Activated CD4-positive, alpha-beta memory T cell treated with anti-CD3 and anti-CD28 coated beads for 36 hours (primary cell): ENCODE measurements at places on chromosomes 1 and 21.

DNA sequence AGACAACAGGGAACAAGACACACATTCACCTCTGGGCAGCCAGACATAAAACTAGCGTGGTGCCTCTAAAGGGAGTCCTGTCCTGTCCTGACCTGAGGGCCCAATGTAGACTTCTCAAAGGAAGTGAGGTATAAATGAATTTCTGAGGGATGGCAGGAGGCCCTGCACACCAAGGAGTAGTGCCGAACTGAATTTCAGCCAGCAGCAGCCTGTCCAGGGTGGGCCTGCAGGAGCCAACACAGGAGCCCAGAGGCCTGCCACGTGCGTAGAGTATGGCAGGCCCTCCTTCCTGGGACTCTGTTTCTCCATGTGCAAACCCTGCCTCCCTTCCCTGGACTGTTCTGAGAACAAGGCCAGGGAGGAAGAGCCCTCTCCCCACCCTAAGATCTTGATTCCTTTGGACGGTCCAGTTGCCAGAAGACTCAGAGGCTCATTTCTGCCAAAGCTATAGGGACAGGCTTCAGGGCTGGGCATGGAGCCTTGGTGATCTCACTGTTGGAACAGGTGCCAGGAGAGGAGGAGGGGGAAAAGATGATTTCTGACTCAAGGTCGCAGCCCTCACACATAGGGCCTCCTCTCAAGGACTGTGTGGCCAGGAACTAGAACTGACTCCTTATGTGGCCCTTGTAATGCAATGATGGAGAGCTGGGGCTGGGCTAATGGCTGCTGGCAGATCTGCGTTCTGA lies 1.8 kb upstream of the FABP3 start:
- DNase-seq: no peak

DNA sequence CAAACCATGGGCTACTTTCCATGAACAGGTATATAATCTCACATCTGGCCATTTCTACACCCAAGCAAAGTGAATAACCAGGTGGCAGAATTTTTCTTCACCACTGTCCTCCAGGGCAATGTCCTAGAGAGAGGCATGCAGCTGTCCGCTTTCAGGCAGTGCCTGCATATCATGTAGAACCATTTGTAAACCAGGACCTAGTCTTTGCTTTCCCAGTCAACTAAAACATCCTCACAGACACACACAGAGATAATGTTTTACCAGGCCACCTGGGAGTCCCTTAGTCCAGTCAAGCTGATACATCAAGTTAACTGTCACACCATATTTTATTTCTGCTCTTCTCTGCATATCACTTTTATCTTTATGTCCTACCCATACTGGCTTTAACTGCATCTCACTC lies 26.2 kb downstream of the TNFSF18 start:
- DNase-seq: no peak

- DNase-seq: no peak
Measured at GRCh38 chr1:213057264-213058059, 6.4 kb downstream of the RPS6KC1 start.

GRCh38 chr1:47765236-47765635 lies 231.9 kb downstream of the TRABD2B start:
- no peak for DNase-seq

DNA sequence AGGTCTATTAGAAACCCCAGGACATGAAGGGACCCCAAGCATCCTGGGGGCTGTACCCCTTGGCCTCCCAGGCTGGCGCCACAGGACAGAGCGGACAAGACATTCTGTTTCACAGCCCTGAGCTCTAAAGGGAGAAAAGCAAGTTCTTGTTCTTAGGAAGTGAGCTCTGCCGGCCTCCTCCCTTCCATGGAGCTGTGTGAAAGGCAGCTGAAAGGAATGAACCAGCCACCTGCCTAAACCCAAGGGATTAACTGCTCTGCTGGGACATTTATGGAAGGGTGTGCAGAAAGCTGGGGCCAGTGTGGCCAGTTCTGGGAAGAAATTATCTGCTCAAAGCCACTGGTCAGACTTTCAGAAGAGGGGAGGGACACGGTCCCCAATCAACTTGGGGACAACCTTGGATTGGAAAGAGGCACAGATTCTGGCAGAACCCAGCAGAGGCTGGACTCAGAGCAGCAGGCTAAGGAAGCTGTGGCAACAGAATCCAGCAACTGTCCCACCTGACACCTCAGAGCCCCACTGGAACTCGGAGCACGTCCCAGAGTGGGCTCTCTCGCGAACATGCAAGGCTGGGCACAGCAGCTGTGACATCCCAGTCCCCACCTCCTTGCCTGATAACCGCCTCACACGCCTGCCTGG lies 2.1 kb downstream of the KLHL21 start:
- DNase-seq: no peak

- no peak for DNase-seq
Measured at GRCh38 chr1:117535821-117536220, 70.0 kb upstream of the TENT5C start.

GRCh38 chr1:41672173-41672572 lies 187.7 kb upstream of the EDN2 start:
- no peak for DNase-seq

DNA sequence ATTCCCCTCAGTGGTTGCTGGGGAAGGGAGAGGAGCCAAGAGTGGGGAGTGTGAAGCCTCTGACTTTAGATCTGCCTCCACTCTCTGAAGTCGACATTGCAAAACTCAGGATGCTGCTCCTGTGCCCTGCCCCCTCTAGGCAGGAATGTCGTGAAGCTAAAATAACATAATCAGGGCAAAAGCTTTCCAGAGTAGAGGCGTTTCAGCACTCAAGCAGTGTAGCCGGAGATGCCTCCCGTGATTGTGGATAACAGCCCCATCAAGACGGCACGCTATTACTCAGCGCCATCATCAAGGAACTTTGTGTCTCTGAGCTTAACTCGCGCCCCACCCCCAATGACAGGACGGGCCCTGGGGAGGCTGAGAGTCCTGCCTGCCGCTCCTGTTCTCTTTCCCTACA lies 60.0 kb downstream of the FBXO2 start:
- DNase-seq: no peak

DNA sequence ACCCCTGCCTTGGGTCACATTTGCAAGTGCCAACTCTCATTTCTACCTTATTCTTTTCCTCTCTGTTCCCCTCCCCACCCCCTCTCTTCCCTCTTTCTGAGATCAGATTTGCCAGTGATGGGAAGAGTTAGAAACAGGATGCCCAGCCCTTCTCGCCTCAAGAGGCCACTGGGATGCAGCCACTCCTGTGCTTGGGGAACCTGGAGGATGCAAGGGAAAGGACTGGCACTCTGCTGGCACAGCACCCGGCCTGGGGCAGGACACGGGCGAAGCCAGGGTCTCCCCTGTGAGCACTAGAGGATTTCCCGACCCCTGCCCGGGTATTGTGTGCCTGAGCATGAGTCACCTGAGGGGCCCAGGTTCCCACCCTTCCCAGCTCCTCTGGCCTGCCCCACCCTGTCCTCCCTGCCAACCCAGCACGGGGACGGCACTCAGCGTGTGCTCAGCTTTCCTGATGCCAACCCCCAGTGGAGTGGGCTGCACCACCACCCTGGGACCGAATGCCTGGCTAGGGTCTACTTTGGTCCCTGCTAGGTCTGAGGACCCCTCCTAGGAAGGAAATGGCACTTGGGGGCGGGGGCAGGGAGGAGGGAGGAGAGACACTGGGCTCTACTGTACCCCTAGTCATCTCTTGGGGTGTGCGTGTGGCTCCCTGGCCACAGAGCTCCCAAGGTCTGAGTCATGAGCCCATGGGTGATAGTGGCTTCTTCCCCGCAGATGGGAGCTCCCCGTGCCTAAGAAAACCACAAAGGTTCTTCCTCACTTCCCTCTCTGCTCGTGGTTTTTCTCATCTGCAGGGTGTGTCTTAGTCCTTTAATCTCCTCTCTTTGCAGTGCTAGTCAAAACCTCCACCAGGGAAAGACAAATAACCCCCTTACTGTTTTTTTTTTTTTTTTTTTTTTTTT lies 12.4 kb downstream of the LMNA start:
- peak; percentile 95 for DNase-seq

DNA sequence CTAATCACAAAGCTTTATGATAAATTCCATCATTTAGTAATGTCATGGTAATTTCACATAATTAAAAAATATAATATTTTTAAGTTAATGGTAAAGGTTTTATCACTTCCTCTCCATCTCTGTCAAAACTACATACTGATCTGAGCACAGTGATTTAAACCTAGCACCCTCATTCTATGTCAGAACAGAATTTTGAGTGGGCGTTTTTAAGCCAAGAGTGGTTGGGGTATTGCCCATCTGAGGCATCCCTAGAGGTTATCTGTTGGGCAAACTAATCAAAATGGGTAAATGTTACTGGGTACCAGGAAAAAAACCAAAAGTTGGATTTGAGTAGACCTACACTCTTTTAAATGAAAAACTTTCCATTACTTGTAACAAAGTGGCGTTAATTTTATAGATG lies 100.7 kb upstream of the GFI1 start:
- peak; percentile 70 for DNase-seq

- no peak for DNase-seq
Measured at GRCh38 chr1:47756411-47756810, 240.8 kb downstream of the TRABD2B start.

- DNase-seq: no peak
Measured at GRCh38 chr1:58104960-58105359, 441.6 kb downstream of the OMA1 start.

DNA sequence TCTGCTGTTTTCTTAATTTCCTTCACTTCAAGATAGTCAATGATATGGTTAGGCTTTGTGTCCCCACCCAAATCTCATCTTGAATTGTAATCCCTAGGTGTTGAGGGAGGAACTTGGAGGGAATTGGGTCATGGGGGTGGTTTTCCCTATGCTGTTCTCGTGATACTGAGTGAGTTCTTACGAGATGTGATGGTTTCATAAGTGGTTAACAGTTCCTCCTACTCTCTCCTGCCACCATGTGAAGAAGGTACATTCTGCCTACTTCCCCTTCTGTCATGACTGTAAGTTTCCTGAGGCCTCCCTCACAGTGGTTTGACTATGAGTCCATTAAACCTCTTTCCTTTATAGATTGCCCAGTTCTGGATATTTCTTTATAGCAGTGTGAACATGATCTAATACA lies 74.0 kb upstream of the SAMSN1 start:
- DNase-seq: no peak

GRCh38 chr1:1985375-1986050 lies 18.1 kb downstream of the CFAP74 start:
- DNase-seq: no peak
